ENCODE measurements at places on chromosomes 5 and 9.

- peak; percentile 10 for DNase-seq
Observed at GRCh38 chr5:33010846-33011245, 299.7 kb downstream of the NPR3 start.

- DNase-seq: no peak
Observed at GRCh38 chr9:137078701-137079400, 1.5 kb downstream of the UAP1L1 start.

DNA sequence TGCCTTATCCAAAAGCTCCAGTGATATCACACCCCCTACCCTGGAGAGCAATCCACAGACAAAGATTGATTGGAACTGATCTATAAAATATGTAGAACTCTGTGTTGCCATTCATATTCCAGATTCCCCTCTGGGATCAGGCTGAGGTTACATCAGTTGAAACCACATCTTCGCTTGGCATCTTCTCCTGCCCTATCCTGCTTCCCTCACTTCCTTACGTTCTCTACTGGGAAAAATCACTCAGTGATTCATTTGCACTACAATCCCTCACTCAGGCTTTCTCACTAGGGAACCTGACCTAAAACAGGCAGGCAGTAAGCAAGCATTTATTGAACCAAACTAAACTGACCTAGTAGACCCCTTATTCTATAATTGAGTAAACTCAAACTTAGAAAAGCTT, 111.7 kb downstream of the ESM1 start:
- peak; percentile 27 for DNase-seq

GRCh38 chr9:88164850-88165249, 26.6 kb upstream of the SPATA31C2 start:
- DNase-seq: no peak

GRCh38 chr5:95809414-95809960, 13.0 kb downstream of the GLRX start:
- DNase-seq: no peak

DNA sequence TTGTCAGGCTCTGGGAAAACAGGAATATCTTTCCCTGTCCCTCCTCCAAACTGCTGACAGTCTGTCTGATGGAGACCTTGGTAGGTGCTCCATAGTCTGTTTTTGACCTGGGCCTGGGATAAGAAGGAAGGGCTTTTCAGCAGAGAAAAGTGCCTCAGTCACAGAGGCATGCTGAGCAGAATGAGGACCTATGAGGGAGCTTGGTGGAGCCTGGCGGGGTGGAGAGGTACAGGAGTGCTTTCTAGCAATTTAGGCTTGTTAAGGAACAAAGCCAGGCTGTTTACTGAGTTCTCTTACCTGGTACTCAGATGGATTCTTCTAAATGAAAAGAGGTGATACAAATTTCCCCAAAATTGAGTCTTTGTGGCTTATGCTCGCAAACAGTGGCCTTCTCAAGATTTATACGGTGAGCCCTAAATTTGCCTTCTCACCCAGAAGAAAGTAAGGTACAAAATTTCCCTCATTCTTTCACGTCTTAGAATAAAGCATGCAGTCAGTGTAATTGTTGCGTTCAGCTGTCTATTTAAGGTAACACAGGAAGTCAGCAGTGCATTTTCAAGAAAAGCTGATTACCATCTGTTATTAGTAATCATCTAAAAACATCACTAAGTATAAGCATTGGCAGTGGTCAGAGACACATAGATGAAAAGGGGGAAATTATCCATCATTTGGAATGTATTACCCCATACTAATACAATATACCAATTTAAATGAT, 28.6 kb upstream of the IL13 start:
- DNase-seq: peak; percentile 72

All from lung microvascular endothelial cell (primary cell).